ENCODE measurements at places on chromosomes 13 and 19. TPM values are rescaled to one million over a fixed set of nuclear protein-coding genes. Genes with fewer than 3 reads are reported as not detected.

Gene ZNF296
- total RNA-seq, result 0.54 TPM

Gene OVOL3
- total RNA-seq, result not detected

Gene ZNF627
- total RNA-seq, result 21.9 TPM

Gene CCL25
- total RNA-seq, result not detected

Gene CGB3
- total RNA-seq, result not detected

Gene SPACA6
- 12.9 TPM for total RNA-seq

Gene BICRA
- 24.1 TPM for total RNA-seq
